CD4-positive, alpha-beta memory T cell (primary cell): ENCODE measurements at places on chromosomes 3 and 15.

GRCh38 chr3:130316169-130316568, 29.3 kb upstream of the COL6A5 start:
- no peak for DNase-seq

- DNase-seq = no peak
These were observed 138.1 kb downstream of the MAP2K5 start for GRCh38 chr15:67680641-67681040.

GRCh38 chr3:89494734-89495133, 387.3 kb downstream of the EPHA3 start:
- no peak for DNase-seq

DNA sequence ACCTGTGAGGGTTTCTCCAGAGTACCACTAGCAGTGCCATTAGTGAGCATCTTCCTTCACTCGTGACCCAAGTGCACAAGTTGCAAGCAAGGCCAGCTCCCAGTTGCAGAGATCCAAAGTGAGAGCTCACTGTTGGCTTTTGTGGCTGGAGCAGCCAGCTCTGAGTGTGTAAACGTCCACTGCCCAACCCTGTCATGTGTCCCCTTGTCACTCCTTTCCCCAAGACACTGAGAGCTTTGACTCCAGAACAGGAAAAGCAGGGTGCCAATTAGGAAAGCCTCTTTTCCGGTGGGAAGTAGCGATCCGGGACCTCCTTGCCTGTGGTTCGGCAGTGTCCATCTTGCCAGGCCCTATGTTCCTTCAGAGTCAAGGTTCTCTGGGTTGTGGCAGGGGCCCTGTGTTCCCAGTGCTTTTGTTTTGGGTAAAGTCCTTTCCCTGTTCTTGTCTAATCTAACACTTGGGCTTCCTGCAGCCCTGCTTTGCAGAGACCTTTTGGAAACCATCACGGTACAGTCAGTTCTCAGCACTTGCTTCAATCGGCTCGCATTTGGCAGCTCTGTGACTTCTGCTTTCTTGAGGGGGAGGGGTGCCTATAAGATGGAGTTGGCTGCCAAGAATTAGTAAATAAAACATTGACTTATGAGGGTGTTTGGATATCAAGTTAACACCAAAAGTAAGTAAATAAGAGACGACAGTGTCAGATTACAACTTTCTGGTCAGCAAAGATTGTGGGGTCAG, 90.5 kb downstream of the DNASE1L3 start:
- DNase-seq = no peak

DNA sequence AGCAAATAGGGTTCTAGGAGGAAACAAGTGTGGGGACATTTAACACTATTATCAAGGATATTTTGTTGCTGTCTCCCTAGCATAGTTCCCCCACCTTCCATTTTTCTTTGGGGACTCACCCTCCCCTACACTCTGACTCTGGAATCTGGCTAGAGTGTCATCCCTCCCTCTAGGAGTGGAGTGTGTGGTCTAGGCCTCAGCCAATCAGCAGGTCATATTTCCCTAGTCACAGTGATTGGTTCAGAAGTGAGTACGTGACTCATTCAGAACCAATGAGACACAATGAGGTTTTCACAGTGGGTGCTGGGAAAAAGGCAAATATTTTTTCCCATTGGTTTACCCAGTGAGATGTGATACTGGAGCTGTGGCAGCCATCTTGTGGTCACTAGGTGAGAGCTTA, 234.4 kb downstream of the SHQ1 start:
- DNase-seq = no peak

GRCh38 chr15:41900526-41901380, 6.9 kb upstream of the SPTBN5 start:
- DNase-seq = no peak

- no peak for DNase-seq
These were observed 415.3 kb upstream of the ALCAM start for GRCh38 chr3:104951426-104951825.

GRCh38 chr15:68045289-68046265, 8.5 kb upstream of the PIAS1 start:
- no peak for DNase-seq

DNA sequence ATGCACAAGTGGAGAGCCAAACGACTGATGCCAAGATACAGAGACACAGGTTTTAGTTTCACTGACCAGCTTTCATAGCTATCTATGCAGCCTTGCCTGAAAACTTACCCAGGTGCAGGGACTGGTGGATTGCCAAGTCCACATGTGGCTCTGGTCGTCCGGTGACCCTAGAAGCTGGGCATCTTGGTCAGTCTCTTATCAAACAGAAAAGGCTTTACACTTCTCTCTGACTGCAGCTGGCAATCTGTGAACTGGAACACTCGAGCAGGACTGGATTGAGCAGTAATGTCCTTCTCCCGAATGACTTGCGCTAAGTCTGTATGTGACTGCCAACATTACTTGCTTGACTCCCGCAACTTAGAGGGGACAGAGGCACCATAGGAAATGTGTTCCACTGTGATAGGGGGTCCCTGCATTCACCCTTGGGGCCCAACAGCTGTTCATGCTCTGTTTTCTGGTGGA, 63.0 kb upstream of the SIAH2 start:
- DNase-seq = no peak

DNA sequence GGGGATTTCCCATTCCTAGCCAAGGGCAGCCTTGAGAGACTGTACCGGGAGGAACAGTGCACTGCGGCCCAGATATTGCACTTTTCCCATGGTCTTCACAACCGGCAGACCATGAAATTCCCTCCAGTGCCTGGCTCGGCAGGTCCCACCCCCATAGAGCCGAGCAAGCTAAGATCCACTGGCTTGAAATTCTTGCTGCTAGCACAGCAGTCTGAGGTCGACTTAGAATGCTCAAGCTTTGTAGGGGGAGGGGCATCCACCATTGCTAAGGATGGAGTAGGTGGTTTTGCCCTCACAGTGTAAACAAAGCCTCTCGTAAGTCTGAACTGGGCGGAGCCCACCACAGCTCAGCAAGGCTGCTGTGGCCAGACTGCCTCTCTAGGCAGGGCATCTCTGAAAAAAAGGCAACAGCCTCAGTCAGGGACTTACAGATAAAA, 156.3 kb downstream of the FRMD5 start:
- no peak for DNase-seq

DNA sequence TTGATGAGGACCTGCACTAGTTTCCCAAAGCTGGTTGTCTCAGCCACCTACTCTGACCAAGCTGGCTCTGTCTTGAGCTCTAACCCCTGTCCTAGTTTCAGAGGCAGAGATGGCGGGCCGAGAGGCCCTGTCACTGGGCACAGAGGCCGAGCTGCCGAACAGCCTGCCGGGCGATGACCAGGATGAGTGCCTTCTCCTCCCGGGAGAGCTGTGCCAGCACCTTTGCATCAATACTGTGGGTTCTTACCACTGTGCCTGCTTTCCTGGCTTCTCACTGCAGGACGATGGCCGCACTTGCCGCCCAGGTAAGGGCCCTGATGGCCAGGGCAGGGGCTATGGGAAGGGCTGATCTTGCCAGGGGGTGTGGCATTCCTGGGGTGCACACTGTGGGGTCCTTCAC, 69.1 kb downstream of the FBLN2 start:
- DNase-seq = no peak

DNA sequence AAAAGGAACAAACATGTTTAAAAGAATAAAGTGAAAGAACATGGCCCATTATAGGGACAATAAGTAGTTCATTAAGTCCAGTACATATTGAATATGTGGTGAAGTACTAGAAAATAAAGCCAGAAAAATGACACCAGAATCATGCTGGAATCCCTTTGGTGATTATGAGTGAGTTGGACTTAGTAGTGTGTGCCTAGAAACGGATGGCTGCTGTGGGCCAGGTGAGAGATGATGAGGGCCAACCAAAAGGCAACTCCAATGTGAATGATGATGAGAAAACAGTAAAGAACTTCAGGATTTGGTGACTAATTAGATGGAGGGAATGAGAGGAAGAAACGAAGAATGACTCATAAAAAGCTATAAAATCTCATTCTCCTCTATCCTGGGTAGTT, 3.3 kb downstream of the CRYGS start:
- no peak for DNase-seq

DNA sequence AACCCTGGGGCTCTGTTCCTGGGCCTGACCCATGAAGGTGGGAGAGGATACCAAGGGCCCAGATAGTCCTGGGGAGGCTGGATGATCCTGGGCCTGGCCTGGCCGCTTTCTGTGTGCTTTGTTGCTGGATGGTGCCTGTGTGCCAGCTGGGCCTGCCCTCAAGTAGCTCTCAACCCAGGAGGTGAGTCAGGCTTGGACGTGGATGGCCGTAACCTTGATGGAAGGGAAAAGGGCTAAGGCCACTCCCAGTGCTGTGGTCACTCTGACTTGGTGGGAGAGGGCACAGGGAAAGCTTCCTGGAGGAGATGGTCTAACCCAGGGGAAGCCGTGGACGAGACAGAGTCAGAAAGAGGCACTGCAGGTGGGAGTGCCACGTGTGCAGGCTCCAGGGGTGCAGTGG, 9.4 kb downstream of the TMEM43 start:
- DNase-seq = no peak

- no peak for DNase-seq
These were observed 451.0 kb downstream of the EPHB1 start for GRCh38 chr3:135246027-135246426.

DNA sequence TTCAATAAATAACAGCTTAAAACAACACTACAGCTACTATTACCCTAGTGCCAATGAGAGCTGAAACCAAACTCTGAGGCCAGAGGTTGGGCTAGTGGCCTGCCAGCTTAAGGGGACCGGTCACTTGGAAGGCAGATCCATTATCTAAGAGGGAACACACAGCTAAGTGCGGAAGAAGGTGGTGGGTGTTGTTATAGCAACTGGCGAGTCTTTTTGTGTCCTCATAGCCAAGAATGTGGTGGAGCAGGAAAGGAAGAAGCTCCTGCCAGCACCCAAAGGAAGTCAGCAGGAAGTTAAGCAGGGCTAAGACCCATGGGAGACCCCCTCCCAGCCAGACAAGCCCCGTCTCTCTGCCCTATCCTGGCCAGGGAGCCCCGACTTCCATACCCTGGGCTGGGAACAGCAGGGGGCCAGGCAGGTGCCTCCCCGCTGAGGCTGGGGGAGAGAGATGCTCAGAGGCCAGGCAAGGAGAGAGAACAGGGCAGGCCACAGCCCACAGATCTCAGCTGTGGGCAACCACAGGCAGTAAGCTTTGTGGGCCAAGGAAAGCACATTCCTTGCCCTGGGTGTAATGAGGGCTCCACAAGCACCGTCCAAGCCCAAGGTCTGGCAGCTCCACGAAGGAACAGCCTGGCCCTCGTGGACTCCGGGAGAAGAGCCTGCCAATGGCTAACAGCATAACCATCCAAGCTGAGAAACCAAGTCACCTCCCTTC, 34.0 kb upstream of the HRH1 start:
- DNase-seq = no peak

GRCh38 chr15:99440551-99441443, 125.0 kb upstream of the MEF2A start:
- no peak for DNase-seq

- no peak for DNase-seq
These were observed 3.8 kb upstream of the PRR20G start for GRCh38 chr3:127291611-127292010.

- no peak for DNase-seq
These were observed 20.4 kb downstream of the STARD5 start for GRCh38 chr15:81303244-81304225.

DNA sequence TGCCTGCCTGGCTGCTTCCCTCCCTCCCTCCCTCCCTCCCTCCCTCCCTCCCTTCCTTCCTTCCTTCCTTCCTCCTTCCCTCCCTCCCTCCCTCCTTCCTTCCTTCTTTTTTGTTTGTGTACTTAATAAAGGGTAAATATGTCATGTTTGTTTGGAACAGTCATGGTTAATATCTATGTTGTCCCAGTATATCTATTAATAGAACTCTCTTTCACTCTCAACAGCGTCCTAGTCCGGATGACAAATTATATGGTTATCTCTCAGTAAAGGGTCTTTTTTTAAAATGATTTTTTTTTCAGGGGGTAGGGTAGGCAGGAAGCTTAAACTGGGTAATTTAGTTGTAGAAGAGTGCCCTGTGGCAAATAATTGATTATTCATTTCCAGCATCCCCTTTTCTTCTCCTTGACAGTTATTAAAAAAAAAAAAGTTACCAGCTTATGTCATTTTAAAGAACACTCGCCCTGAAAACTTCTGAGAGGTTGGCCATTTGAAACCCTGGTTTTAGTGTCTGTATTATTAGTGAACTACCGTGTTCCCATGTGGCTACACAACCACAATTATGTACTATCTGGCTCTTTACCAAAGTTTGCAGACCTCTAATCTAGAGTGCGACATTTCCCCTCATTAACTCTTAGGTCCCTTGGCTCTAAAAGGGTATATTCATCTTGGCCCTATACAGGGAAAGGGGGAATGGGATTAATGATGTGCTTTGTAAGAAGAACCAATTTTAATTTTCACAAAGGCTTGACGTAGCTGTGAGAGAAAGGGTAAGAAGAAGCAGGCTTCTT, 13.7 kb downstream of the TAGLN3 start:
- no peak for DNase-seq

DNA sequence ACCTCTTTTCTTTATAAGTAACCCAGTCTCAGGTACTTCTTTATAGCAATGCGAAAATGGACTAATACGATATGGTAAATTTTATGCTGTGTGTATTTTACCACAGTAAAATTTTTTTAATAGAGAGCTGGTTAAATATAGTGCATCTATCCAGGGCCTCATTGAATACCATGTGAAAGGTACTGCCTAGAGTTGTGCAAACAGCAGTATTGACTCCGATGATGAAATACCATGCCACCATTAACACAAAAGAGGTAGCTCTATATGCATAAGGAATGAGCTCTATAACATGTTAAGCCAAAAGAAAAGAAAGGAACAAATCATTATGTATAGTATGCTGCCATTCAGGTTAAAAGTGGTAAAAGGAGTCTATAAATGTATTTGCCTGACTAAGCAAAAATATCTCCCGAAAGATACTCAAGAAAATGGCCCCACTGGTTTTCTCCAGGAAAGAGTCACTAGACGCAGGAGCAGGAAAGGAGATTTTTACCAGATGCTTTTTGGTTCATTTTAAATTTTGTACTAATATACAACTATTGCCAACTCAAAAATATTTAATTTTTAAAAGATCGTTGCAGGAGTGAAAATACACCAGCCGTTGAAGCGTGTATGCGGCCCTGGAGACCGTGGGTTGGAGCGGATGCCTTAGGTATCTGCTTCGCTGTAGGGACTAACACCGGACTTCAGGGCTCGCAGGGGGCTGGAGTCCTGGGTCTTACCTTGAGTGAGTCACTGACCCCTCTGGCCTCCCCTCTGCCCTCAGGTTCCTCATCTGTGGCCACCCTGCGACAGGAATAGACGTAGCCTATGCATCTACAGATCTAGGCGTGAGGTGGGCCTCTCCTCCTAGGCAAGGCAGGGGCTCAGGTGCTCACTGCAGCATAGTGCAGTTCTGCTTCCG, 120.1 kb downstream of the CHSY1 start:
- DNase-seq = no peak

- no peak for DNase-seq
These were observed 86.9 kb downstream of the TBL1XR1 start for GRCh38 chr3:177110386-177110785.

GRCh38 chr15:40409366-40409765, 3.8 kb downstream of the IVD start:
- no peak for DNase-seq

DNA sequence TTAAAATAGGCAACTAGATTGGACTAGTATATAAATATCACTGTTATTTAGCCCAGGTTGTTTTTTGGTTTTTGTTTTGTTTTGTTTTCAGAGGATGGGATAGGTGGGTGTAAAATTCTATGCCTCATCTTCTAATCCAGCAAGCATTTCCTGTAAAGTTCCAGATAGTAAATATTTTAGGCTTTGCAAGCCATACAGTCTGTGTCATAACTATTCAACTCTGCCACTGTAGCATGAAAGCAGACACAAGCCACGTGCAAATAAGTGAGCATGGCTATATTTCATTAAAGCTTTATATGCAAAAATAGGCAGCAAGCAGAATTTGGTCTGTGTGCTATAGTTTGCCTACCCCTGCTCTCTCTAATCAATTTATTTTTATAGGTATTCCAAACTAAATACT, 657.3 kb upstream of the TGFBR2 start:
- no peak for DNase-seq
